Pericardium fibroblast (primary cell): ENCODE measurements at places on chromosomes 5 and 9. TPM values are rescaled to one million over a fixed set of nuclear protein-coding genes. Genes with fewer than 3 reads are reported as not detected.

Gene GRIN1
- not detected in 2 replicates for total RNA-seq

Gene SPATA31C1
- total RNA-seq = not detected in 2 replicates

Gene PCDHA4
- total RNA-seq = 0.23 TPM in 1 of 2 replicates, not detected in the other

Gene EXOSC3
- total RNA-seq = 22.9 and 29.6 TPM in 2 replicates

Gene PTGS1
- total RNA-seq = 110 and 302 TPM in 2 replicates

Gene CARD9
- total RNA-seq = 1.5 and 4.3 TPM in 2 replicates

Gene NEURL1B
- 1.5 and 17.2 TPM in 2 replicates for total RNA-seq

Gene S100Z
- total RNA-seq = not detected in 2 replicates

Gene PNPLA7
- total RNA-seq = 0.23 and 1.6 TPM in 2 replicates

Gene PCDHA9
- not detected in 2 replicates for total RNA-seq

Gene ANXA6
- total RNA-seq = 329 and 341 TPM in 2 replicates

Gene SV2C
- total RNA-seq = not detected in 2 replicates

Gene DOK3
- 0.34 and 0.93 TPM in 2 replicates for total RNA-seq

Gene KDM4C
- total RNA-seq = 10.0 and 12.8 TPM in 2 replicates

Gene IFNB1
- total RNA-seq = not detected in 2 replicates

Gene CDH6
- total RNA-seq = 0.26 and 1.6 TPM in 2 replicates

Gene NOTCH1
- 9.4 and 13.8 TPM in 2 replicates for total RNA-seq

Gene RACK1
- total RNA-seq = 3,255 and 5,180 TPM in 2 replicates

Gene CFAP157
- 0.51 TPM in 1 of 2 replicates, not detected in the other for total RNA-seq
